ENCODE measurements at places on chromosomes 6 and 20. TPM values are rescaled to one million over a fixed set of nuclear protein-coding genes. Genes with fewer than 3 reads are reported as not detected.

Gene SLC17A2
- total RNA-seq, result not detected

Gene PTGIS
- not detected for total RNA-seq

Gene SLC17A9
- 100 TPM for total RNA-seq

Gene MAP1LC3A
- 5.3 TPM for total RNA-seq

Gene FHL5
- total RNA-seq, result not detected

Gene LHFPL5
- not detected for total RNA-seq

Gene IMPG1
- total RNA-seq, result not detected

DNA sequence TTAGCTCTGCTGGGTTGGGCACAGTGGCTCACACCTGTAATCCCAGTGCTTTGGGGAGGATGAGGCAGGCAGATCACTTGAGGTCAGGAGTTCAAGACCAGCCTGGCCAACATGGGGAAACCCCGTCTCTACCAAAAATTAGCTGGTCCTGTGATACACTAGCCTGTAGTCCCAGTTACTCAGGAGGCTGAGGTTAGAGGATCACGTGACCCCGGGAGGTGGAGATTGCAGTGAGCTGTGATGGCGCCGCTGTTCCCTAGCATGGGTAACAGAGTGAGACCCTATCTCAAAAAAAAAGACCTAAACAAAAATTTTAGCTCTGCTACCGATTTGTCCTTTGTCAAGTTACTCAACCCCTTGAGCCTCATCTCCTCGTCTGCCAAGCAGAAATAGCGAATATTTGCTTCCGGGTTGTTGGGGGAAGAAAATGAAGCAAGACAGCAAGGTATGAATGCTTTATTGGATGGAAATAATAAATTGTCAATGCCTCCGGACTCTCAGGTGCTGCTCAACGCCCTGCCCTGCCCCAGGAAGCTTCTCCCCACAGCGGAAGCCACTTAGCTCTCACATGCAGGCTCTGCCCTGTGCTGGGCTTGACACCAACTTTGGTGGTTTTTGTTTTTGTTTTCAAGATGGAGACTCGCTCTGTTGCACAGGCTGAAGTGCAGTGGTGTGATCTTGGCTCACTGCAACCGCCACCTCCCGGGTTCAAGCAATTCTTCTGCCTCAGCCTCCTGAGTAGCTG, 24.9 kb upstream of the ITCH start:
- peak; percentile 64 for DNase-seq

GRCh38 chr6:105336986-105337385, 65.9 kb downstream of the PREP start:
- DNase-seq, result no peak

DNA sequence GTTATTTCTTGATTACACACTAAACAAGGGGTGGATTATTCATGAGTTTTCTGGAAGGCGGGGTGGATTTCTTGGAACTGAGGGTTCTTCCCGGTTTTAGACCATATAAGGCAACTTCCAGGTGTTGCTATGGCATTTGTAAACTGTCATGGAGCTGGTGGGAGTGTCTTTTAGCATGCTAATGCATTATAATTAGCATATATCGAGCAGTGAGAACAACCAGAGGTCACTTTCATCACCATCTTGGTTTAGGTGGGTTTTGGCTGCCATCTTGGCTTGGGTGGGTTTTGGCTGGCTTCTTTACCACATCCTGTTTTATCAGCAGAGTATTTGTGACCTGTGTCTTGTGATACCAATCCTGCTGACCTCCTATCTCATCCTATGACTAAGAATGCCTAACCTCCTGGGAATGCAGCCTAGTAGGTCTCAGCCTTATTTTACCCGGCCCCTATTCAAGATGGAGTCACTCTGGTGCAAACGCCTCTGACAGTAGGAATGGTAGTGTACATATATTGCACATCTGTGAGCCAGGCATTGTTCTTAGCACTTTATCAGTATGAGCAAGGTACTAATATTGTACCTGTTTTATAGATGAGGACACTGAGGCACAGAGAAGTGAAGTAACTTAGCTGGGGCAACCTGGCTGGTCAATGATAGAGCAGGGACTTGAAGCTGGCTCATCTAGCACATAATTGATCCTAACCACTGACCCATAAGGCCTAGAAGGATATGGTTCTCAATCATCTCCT, 203.7 kb downstream of the NFATC2 start:
- DNase-seq, result peak; percentile 12

DNA sequence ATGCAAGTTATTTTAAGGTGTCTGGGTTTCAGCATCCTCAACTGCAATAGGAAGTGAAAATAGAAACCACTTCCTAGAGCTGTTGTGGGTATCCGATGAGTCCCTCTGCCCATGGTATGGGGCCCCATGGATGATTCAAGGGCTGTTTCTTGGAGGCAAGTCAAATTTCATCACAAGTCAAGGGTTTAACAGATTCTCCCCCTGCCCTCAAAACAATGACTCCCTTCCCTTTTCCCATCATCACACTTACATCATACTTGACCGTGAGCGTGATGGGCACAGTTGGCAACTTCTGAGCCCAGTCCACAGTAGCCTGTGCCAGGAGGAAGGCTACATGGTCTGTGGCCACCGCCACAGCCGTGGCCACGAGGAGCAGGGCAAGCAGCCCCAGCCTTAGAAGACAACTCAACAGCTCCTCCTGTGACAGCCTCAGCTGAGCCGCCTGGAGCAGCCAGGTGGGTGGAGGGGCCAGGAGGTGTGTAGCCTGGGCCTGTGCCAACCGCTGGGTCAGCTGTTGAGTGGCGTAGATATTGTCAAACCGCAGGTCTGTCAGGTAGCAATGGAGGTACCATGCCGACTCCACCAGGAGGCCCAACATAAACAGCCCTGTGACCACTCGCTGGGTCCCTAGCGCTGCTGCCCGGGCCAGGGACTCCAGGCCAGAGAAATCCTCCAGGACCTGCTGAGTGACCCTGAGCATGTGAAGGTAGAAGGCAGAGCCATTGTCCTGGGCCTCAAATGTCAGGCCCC, 5.2 kb downstream of the OCSTAMP start:
- peak; percentile 81 for DNase-seq

- DNase-seq, result no peak
Observed at GRCh38 chr6:124797224-124797623, 165.0 kb upstream of the RNF217 start.

DNA sequence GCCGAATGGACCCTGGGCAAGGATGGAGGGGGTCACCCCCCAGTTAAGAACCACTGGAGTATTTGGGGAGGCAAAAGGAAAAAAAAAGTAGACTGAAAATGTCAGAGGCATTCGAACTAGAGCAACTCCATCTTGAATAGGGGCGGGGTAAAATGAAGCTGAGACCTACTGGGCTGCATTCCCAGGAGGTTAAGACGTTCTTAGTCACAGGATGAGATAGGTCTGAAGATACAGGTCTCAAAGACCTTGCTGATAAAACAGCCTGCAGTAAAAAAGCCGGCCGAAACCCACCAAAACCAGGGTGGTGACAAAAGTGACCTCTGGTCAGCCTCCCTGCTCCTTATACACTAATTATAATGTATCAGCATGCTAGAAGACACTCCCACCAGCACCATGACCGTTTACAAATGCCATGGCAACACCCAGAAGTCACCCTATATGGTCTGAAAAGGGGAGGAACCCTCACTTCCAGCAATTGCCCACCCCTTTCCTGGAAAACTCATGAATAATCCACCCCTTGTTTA, 70.4 kb upstream of the KCNG1 start:
- DNase-seq, result no peak

- no peak for DNase-seq
Observed at GRCh38 chr6:150494241-150494640, 105.4 kb upstream of the PLEKHG1 start.

DNA sequence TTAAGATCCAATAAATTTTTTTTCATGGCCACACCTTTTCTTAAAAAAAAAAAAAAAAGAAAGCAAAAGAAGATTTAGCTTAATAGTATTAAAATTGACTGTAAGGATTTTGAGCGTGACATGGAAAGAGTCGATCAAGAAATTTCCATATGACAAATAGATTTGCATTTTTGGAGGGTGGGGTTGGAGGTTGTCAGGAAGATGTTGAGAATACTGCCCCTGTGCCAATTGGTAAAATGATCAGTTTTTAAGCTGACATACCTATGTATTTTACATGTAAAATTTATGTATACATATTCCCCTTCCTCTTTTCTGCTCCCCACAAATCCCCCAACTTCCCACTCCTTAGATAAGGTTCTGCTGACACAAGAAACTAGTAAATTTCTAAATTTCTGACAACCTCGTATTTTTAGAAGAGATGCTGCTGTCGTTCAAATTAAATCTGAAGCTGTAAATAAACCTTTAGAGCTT, 520.9 kb downstream of the CD83 start:
- DNase-seq, result no peak

- no peak for DNase-seq
Observed at GRCh38 chr20:34131491-34131890, 19.4 kb upstream of the EIF2S2 start.

DNA sequence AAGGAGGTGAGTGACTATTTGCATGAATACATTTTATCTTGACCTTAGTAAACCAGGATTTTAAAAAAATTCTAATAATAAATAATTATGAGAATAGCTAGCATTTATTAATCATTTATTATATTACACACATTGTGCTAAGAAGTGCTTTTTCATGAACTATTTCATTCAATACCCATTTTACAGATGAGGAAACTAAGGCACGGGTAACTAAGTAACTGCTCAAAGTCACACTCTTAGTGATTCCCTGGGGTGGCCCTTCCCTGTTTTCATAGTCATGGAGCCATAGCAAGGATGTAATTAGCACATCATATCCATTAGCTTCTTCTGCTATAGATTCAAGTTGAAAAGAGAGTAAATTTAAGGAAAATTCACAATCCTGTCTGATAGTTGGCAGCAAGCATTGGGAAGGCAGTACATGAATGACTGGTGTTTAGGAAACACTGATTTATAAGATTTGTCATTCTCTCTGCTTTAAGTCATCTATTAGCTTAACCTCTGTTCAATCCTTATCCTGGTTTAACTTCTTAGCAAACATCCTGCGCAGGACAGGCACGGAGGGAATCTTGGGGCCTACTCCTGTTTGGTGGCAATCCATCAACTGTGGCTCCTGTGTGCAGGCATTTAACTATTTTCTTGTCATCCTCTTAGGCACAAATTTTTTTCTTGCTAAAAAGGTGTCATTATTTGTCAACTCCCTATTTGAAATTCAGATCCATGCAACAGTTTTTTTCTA, 68.3 kb downstream of the RIN2 start:
- no peak for DNase-seq

- no peak for DNase-seq
Observed at GRCh38 chr6:2375443-2375842, 130.0 kb upstream of the GMDS start.

DNA sequence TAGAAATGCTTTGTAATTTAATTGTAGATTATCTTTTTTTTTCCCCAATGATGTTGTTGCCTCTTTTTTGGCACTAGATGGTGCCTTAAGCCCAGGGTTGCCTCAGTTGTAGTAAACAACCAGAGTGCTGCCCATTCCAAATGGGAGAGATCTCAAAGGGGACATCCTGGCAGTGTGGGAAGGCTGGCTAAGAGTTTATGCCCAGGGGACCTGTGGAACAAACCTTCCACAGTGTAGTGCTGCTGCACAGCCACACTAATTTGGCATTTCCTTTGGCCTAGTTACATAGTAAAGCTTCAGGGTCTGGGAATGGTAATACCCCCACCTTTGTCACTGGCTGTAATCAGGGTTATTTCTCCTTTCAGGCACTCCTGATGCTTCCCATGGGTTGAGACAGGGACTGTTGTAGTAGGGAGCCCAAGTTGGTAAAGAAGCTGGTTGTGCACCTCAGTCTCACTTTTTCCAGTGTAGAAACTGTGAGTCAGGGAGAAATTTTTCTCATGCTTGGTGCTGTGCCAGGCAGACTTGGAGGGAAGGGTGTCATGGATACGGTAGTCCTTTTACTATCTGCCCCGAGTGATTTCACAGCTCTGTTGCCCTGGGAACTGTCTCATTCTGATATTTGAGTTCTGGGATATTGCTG, 177.8 kb upstream of the ECI2 start:
- no peak for DNase-seq

DNA sequence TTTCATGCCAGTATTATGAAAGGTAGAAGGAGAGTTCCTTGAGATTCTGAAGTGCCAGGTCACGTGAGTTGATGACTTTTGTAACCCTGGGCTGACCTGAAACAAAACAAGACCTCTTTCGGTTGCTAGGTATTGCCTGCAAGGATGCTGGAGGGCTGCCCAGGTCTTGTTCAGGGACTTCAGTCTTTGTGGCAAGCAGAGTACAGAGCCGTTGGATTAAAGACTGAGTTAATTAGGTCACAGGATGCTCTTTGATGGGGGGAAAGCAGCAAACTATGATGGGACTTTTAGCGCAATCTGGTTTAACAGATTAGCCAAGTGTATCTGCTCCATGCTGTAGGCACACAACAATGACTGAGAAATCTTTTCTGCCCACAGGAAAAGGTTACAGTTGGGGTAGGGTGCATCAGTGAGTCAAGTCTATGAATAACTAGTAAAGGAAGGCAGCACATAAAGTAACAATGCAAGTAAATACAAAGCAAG, 12.8 kb upstream of the ELOVL5 start:
- peak; percentile 61 for DNase-seq

DNA sequence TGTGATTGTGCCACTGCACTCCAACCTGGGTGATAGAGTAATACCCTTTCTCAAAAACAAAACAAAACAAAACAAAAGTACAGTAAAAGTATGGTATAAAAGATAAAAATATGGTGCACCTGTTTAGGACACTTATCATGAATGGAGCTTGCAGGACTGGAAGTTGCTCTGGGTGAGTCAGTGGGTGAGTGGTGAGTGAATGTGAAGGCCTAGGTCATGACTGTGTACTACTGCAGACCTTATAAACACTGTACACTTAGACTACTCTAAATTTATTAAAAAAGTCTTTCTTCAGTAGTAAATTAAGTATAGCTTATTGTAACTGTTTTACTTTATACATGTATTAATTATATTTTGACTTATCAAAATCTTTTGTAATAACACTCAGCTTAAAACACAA, 46.0 kb downstream of the ZFP64 start:
- DNase-seq, result no peak

- DNase-seq, result no peak
Observed at GRCh38 chr6:79649016-79649415, 17.9 kb downstream of the SH3BGRL2 start.

- DNase-seq, result no peak
Observed at GRCh38 chr6:158051968-158052367, 70.3 kb downstream of the SYNJ2 start.

GRCh38 chr6:135299256-135299655, 118.1 kb downstream of the MYB start:
- DNase-seq, result no peak

- no peak for DNase-seq
Observed at GRCh38 chr20:57282670-57283361, 16.4 kb upstream of the BMP7 start.

DNA sequence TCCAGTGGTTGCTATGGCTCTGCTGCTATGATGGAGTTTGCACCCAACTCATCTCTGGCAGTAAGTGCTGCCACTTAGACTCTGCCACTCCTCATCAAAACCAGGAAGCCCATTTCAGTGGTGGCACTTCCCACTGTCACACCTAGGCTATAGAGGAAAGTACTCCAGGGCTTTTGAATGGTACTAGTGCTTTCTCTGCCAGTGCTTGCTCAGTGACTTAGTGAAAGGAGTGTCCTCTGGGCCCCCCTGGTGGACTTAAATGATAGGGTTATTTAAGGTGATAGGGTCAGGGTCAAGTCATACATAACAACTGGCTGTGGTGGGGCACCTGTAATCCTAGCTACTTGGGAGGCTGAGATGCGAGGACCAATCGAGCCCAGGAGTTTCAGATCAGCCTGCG, 22.8 kb downstream of the FITM2 start:
- DNase-seq, result no peak

GRCh38 chr6:84123186-84123585, 89.6 kb downstream of the MRAP2 start:
- no peak for DNase-seq

Measured in natural killer cell treated with Interleukin-12 subunit alpha and Interleukin-12 subunit beta and Interleukin-15 and Interleukin-18, amount 100 ng/mL, for 72 hours (primary cell).